ENCODE measurements at places on chromosomes 6 and 20.

GRCh38 chr6:3356056-3356823 is 97.5 kb downstream of the PSMG4 start:
- DNase-seq: peak; percentile 68

DNA sequence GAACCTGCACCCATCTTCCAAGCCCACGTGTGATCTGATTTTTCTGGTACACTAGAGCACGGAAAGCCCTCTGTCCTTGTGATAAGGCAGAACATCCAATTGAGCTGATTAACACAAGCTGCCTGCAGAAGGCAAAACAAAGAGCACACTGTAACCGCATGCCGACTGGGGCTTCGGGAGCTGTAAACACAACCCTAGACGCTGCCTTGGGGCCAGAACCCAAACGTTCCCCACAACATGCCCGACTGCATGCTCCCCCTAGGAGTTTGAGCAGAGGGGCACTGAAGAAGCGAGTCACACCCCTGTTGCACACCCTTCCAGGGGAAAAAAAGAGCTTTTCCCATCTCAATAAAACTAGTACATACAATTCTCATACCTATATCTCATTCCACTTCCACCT is 470.7 kb downstream of the HTR1B start:
- DNase-seq: no peak

- no peak for DNase-seq
Measured at GRCh38 chr6:170437719-170438401, 115.2 kb downstream of the PSMB1 start.

GRCh38 chr20:50708845-50709635 is 17.7 kb upstream of the RIPOR3 start:
- no peak for DNase-seq

- DNase-seq: no peak
Measured at GRCh38 chr6:44356487-44356886, 14.0 kb downstream of the SPATS1 start.

DNA sequence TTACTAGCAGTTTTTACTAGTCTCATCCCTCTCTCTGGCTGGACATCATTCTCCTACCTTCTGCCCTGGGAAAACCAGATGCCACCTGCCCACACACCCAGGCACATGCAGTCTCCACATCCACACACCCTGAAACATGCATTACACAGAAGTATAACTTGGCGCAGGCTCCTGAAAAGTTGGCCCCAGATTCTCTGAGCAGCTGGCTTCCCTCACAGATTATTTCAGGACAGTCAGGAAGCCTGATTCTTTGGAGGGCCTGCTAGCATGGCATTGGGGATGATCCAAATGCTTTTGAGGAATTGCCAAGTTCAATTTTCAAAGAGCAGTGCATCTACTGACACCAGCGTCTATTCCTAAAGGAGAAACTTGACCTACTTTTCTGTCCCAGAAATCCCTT is 27.8 kb upstream of the KIF16B start:
- DNase-seq: no peak

DNA sequence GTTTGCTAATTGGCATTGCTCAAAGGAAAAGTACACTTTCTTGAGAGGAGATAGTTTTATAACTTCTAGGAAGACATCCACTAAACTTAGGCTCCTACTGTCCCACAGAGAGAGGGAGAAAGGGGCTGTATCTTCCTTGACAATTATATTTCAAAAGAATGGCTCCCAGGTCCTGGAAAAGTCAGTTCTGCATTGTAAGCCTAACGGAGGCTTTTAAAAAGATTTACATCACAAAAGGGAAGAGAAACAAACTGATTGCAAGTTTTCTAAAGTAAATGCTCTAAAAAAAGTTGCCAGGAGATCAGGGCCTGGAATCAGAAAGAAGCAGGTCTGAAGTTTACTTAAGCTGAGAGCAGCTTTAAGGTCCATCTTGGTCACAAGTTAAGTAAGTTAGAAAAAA is 839.5 kb downstream of the FRK start:
- DNase-seq: no peak

DNA sequence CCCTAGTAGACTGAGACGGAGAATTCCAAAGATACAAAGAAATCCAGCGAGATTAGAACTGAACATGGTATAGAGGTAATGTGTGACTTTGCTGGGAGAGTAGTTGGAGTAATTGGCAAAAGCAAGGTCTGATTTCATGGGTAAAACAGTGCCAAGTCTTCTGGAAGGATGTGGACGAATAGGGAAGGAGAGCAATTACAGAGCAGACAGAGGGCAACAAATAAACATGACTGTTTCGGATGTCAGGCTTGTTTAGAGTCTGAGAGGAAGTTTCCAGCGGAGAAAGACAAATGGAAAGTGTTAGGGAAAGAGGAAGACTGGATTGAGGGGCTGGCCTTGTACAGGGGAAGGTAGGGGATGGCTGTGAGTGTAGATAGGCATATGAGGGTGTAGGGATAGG is 282.2 kb upstream of the PRND start:
- DNase-seq: no peak

DNA sequence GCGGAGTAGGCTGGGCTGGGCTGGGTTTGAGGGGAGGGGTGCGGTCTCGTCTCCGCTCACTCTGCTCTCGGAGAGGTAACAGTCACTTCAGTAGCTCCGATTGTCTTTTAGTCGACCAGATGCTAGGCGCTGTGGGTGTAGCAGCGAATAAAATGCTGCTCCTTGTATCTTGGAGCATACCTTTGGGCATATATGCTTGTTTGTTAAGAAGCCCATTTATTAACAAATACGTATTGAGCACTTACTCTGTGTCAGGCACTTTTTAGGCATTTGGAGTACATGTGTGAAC is 545 bp downstream of the ACTR5 start:
- DNase-seq: peak; percentile 30

DNA sequence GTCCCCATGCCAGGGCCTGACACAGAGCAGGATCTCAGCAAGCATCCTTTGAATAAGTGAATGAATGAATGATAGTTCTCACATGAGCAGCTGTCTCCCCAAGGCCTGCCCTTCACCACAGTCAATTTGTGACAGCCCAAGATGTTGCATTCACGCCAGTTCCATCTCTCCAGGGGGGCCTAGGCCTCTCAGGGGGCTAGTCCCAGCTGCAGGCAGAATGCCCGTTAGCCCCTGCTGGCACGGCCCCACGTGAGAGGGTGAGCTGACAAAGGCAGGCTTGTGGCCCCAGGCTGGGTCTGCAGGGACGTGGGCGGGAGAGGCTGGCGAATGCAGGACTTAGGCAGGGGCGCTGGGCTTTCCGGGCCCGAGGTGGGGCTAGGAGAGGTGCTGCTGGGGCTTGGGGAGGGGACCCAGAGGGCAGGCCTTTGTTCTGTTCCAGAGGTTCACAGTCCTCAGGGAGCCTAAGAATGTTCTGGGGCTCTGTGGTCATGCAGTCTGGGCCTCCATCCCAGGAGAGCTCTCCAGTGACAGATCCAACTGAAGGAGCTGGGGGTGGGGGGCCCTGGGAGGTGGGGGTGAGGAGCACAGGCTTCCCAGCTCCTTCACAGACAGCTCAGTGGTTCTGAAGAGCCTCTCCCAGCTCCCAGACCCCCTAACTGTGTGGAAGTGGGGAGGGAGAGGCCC is 30.5 kb upstream of the TLDC2 start:
- no peak for DNase-seq

DNA sequence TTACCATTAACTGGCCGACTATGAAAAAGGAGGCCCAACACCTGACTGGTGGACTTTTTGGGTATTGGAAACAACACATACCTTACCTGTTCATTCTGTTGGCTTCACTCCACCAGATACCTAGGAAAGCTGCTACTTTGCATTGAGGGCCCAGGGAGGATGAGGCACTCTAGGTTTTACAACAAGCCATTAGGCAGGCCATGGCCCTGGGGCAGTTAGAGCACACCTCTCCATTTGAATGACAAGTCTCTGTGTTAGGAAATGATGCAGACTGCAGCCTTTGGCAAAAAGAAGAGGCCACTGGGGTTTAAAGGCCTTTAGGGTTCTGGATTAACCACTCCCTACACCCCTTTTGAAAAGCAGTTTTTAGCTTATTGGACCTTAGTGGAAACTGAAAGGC is 144.3 kb downstream of the OR2B2 start:
- no peak for DNase-seq

DNA sequence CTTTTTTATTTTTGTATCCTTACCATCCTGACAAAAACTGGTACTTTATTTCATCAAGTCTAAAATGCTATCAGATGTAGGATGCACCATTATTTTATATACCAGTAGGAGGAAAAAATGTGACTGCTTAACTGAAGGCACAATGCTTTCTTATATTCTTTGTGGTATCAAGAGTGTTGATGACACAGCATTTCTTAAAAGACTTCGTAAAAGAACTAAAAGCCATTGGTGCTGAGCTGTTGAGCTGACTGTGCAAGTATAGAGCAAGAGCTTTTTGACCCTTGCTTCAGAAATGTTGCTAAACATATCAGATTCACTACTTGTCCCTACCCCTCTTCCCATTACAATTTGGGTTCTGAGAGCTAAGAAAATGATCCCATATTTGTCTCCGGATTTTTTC is 17.5 kb downstream of the SF3B5 start:
- no peak for DNase-seq

GRCh38 chr6:32226434-32226833 is 2.6 kb upstream of the NOTCH4 start:
- no peak for DNase-seq

GRCh38 chr6:10687582-10687981 is 6.8 kb downstream of the C6orf52 start:
- DNase-seq: no peak

DNA sequence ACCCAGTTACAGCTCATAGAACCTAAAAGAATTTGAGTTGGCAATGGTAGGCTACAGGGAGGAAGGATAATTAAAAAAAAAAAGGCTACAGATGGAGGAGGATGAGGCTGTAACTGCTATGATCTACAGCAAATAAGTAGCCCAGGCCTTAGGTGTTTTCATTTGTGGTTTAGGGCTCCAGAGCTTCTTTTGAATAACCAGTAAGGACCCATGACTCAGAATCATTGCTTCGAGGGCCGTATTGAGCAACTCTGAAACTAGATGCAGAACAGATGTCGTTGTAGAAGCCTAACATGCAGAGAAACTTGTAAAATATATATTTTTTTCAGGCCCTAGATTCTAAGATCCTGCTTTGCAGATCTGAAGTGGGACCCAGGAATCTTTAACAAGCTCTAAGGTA is 19.0 kb upstream of the ASIP start:
- no peak for DNase-seq

- DNase-seq: no peak
Measured at GRCh38 chr6:127023001-127023778, 95.3 kb upstream of the RSPO3 start.

- DNase-seq: no peak
Measured at GRCh38 chr20:41167481-41168253, 30.3 kb downstream of the PLCG1 start.

- no peak for DNase-seq
Measured at GRCh38 chr6:7532232-7532631, 9.2 kb upstream of the DSP start.

GRCh38 chr6:490251-491037 is 98.9 kb downstream of the IRF4 start:
- no peak for DNase-seq

GRCh38 chr6:35728683-35729678 is 7.9 kb upstream of the ARMC12 start:
- DNase-seq: peak; percentile 45

- DNase-seq: peak; percentile 19
Measured at GRCh38 chr6:18262702-18263417, 1.5 kb downstream of the DEK start.

DNA sequence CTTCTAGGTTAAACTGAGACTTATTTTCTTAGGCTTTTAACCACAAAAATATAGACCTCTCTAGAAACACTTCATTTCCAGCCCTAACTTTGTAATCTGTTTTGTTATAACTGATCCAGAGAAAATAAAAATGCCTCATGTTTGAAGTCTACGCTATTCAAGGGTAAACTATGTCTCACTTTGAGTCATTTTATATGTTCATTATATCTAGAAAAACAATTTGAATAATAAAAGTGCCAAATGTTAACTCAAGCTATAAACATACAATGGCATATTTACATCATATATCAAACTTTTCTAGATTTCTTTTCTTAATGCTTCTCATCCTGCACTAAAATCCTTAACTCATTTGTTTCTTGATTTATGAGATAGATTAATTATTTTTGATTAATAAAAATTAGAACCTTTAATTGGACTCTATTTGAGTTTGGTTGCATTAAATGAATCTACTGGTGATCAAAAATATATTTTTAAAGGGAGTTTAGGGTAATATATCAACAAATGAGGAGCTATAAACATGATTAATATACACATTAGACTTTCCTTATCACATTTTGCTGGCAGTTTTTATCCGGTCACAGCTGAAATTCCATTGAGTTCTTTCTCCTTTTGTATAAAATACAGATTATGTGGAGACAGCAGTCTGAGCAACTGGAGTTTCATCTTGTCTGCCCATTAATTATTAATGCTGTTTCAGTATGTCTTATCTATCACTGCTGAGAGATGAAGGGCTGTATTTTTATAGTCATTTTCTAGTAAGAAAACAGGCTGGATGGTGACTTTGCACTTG is 246.5 kb downstream of the TBX18 start:
- DNase-seq: no peak

DNA sequence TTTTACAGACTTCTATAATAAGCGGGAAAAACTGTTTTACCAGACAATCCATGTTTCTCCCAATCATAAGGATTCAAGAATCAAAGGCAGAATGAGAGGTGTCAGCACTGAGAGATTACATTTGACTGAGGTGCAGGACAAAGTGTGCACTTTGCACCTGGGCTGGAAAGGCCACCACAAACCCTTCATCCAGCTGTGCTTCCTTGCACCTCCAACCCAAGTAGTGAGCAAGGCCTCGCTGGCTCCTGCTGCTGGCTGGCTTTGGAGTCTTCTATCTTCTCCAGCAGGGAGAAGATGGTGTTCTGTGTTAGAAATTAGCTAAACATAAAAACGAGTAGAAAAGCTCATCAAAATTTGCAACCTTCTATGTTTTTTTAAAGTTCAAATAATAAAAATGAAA is 77.7 kb downstream of the CHD6 start:
- no peak for DNase-seq

DNA sequence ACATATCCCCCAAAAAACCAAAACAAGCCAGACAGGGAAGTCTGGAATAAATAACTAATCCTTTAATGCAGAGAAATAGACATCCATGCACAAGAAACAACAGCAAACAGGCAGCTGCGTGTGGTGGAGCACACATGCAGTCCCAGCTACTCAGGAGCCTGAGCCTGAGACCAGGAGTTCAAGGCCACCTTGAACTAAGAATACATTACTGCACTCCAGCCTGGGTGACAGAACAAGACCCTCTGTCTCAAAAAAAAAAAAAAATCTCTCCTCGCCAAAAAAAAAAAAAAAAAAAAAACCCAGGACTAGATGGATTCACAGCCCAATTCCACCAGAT is 48.2 kb upstream of the SRSF6 start:
- DNase-seq: no peak
